COLO829 (cell line): ENCODE measurements at places on chromosomes 7 and 10.

GRCh38 chr7:120436487-120437060 is 163.6 kb downstream of the KCND2 start:
- DNase-seq, result no peak

DNA sequence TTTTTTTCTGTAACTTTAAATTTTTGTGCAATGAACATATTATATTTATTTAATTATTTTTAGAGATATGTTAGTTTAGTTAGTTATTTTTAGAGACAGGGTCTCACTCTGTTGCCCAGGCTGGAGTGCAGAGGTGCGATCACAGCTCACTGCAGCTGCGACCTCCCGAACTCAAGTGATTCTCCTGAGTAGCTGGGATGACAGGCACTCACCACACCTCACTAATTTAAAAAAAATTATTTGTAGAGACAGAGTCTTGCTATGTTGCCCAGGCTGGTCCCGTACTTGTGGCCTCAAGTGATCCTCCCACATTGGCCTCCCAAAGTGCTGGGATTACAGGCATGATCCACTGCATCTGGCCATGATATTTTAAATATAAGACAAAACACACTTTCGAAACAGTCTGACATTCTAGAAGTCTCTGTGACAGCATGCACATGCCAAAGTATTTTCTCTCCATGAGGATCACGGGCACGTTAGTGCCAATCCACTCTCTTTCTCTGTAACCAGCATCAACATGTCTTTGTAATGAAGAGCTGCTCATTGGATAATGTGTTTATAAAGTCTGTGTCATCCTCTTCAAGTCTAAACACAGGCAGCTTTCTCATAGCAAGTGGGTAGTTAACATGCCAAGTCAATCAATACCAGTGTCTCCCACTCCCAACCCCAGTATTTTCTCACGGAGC is 137.4 kb downstream of the GLI3 start:
- no peak for DNase-seq

GRCh38 chr10:13046851-13047528 is 45.5 kb upstream of the CCDC3 start:
- DNase-seq, result no peak

GRCh38 chr7:30173058-30173897 is 38.5 kb downstream of the MTURN start:
- peak; percentile 84 for DNase-seq

GRCh38 chr10:66747451-66747850 is 178.4 kb upstream of the LRRTM3 start:
- DNase-seq, result no peak

DNA sequence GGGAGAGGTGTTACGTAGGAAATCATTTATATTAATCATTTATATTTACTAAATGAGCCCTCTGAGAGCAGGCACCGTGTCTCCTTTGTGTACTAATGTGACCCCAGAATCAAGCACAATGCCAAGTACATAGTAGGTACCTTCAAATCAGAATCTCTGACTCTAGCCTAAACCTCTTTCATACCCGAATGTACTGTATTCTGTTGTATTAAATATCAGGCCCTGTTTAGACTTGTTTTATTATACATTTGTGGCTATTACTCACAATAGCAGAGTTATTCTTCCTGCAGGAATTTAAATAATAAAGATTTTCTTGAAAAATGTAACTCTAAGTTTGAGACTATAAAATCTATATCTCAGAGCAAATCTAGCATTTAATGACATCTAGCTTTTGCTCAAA is 297.3 kb downstream of the EXOC4 start:
- DNase-seq, result no peak

- no peak for DNase-seq
These were observed 171.2 kb upstream of the TNRC18 start for GRCh38 chr7:5594616-5595544.

DNA sequence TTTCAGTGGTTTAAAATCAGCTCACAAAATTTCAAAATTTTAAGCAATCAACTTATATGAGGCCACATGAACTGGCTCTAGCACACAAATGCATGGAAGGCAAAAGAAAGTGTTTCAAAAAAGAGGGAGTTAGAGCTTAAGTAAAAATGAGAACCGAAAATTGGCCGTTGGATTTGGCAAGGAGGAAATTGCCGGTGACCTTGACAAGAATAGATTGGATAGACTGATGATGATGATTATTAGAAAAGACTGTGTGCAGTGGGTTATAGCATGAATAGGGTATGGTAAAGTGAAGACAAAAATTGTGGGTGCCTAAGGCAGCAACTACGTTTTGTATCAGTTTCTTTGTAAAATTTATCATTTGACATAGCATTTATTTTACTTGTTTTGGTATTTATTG is 175.7 kb downstream of the SEMA3D start:
- DNase-seq, result no peak
